Hematopoietic multipotent progenitor cell (in vitro differentiated cells): ENCODE measurements at places on chromosomes 1 and 21. TPM values are rescaled to one million over a fixed set of nuclear protein-coding genes. Genes with fewer than 3 reads are reported as not detected.

GRCh38 chr1:161763522-161764098 is 2.5 kb upstream of the ATF6 start:
- no peak for DNase-seq

DNA sequence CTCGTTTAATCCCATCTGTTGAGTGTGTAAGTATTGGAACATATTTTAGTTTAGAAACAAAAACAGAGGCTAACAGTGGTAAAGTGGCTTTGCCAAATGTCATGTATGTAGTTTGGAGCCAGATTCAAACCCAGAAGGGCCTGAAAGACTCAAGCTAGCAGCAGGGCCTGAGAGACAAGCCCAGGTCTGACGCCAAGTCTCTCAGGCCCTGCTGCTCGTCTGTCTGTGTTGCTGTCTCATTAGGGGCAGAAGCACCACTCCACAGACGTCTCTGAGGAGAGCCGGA is 8.3 kb downstream of the CITED4 start:
- no peak for DNase-seq

DNA sequence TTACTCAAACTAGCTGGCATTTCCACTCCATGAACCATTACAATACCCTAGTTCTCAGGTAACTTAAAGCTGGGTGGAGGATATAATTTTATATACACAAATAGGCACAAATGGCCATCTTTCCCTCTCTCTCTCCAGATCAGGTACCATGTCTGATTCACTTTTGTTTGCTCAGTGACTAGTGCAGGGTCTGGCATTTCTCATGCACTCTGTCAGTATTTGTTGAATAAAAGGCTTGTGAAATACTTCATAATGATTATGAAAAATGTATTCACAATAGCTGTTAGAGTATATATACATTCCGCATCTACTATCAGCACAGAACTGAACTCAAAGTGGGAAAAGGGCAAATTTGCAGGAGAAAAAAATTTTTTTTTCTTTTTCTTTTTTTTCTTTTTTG is 510.2 kb upstream of the USP24 start:
- no peak for DNase-seq

DNA sequence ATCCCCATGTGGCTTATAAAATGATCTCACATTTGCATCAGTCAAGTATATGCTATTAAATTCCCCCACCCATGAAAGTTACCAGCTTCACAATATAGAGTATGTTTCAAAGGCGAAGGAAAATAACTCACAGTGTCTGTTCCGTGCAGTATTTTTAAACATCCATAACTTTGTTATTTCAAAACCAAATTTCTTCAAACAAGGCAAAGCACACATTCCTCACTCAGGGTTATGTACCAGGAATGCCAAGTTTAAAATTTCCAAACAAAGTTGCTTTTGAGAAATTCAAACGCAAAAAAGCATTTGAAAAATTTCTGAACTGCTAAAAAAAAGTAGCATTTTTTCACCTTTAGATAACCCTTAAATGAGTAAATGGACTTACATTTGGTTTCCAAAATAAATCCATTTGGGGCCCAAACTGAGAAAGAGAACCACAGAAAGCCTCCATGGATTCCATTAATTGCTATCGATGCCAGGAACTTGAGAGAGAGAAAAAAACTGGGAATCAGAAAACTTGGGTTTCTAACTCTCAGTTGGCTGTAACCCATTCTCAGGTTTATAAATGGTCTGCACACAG is 149.5 kb downstream of the SLC30A10 start:
- DNase-seq, result no peak

GRCh38 chr1:220705782-220706181 is 15.6 kb downstream of the C1orf115 start:
- DNase-seq, result no peak

DNA sequence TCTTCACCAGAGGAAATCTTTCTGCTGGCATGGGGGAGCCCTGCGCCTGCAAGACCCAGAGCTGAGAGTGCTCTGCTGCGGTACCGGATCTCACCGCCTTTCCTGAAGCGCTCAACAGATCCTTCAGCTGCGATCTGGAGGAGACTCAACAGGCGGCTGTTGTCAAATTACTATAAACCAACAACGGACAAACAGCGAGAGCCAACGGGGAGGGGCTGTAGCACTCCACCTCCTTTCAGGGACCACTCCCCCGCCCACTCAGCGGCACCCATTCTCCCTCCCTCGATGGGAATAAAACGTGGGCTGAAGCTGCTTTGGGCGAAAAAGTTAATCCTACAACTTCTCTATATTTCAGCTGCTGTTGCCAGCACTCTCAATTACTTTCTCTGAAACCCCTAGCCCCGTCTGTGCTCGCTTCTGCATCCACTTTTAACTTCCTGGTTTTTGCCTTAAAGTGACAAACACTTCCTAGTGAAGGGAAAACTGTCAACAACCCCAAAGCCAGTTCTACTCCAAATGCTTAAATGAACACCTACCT is at the start of gene FMO5:
FMO5 (minus strand) TSS at position 147 of the 538 bp plus-strand sequence. CDS start 310 bp downstream, outside the sequence.
- DNase-seq, result peak; percentile 76

The HCRTR1 gene
- 0.27 TPM for total RNA-seq

GRCh38 chr1:222777977-222778376 is 36.9 kb upstream of the DISP1 start:
- no peak for DNase-seq

DNA sequence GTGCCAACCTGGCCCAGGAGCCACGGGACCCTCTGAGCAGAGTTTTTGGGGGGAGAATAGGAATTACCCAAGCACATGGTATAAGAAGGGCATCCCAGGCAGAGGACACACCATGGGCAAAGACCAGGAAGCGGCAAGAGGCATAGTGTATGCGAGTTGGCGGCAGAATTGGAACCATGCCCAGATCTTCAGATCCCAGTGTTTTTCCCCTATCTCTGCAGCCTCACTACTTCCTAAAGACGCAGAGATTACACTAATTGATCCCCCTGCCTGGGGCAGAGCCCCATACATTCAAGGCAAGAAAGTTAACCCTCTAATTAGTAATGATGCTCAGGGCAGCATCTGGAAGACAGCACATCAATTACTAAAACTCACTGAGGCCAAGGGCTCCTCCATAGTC is 48.2 kb downstream of the SYT2 start:
- no peak for DNase-seq

- peak; percentile 66 for DNase-seq
These were observed 115.1 kb upstream of the TMEM51 start for GRCh38 chr1:15038232-15039016.

GRCh38 chr1:93207211-93207610 is 26.7 kb downstream of the CCDC18 start:
- DNase-seq, result no peak

- DNase-seq, result no peak
These were observed 114.1 kb downstream of the CSMD2 start for GRCh38 chr1:34050709-34051485.

GRCh38 chr21:25977068-25977611 is 193.4 kb downstream of the APP start:
- no peak for DNase-seq

The SPRR4 gene
- total RNA-seq, result not detected

The CCDC24 gene
- total RNA-seq, result 4.6 TPM

DNA sequence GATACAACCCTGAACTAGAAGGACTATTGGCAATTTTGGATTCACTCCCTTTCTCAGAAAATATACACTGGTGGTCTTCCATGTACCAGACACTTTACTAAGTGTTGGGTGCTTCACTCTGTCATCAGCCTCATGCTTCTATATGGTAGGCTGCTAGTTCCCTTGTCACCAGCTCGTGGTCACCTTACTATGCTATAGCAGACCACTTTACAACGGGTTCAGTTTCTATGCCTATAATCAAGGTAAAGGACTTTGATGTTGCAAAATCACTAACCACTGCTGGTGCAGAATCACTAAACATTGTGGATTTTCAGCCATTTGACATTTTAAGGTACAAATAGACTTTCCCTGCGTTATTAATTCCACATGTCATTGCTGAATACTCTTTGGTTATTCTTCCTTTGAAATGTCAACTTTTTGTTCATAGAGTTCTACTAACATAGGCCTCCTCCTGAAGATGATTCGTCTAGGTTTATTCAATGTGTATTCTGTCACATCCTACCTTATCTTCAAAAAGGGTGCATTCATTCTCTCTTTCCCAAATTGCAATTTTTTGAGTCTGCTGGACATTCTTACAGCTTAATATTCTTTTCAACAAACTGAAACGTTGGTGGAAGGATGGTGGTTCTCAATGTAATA is 78.3 kb downstream of the LRRC8C start:
- DNase-seq, result no peak

- DNase-seq, result no peak
These were observed 261.9 kb downstream of the RYR2 start for GRCh38 chr1:237303929-237304328.

DNA sequence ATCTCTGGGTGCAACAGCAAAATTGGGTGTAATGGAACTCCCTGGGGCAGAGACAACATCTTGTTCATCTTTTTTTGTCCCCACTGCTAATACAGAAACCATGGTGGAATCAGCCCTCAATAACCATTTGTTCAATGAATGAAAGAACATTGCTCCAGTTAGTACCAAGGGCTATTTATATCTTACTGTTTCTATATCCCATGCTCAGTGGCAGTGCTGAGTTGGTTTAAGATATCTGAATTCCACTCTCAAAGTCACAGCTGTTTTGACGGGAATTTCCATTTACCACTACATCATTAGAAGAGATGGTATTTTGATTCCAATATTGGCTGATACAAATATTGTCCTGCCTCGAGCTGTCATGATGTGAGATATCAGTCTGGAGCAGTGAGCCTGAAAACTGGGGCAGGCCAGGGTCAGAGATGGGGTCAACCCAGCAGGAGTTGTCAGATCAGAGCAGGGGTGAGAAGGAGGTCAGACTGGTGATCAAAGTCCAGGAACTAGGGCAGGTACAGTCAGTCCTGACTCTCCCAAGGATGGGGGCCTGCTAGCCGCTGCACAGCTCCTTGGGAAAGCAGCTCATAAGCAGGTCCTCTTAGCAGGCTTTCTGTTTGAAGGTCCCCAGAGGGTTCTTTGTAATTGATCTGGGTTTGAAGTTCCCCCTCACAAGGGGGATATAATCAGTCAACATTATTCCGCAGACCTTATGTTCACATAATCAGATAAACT is 5.8 kb upstream of the PHC2 start:
- DNase-seq, result no peak

The SLC27A3 gene
- 12.7 TPM for total RNA-seq

DNA sequence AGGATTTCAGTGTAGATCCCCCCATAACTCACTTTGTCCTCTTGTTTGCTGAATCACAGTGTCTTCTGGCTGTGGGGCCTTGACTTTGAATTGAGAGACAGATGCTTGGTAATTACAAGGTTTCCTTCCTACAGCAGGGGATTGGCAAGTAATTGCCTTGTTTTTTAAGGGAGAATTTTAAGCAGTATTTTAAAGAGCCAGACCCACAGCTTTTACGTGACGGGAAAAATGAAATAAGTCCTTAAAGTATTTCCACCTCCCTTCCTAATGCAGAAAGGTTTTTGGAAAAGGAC is 41.0 kb downstream of the PGBD5 start:
- no peak for DNase-seq

- no peak for DNase-seq
These were observed 2.2 kb upstream of the TOR1AIP2 start for GRCh38 chr1:179879797-179880196.

GRCh38 chr1:2962541-2962940 is 58.7 kb upstream of the ACTRT2 start:
- DNase-seq, result no peak

The ADCY10 gene
- total RNA-seq, result under 0.01 TPM

- DNase-seq, result no peak
These were observed 29.0 kb downstream of the JUN start for GRCh38 chr1:58754683-58755467.

- no peak for DNase-seq
These were observed 158.1 kb upstream of the COA6 start for GRCh38 chr1:234214911-234215892.

The PALMD gene
- under 0.01 TPM for total RNA-seq

GRCh38 chr1:83545066-83545862 is 453.7 kb downstream of the TTLL7 start:
- DNase-seq, result no peak
